IPS DF 19.7 (cell line): ENCODE measurements at places on chromosomes 1 and 21.

- no peak for DNase-seq
Measured at GRCh38 chr1:180269645-180270529, 39.8 kb downstream of the LHX4 start.

DNA sequence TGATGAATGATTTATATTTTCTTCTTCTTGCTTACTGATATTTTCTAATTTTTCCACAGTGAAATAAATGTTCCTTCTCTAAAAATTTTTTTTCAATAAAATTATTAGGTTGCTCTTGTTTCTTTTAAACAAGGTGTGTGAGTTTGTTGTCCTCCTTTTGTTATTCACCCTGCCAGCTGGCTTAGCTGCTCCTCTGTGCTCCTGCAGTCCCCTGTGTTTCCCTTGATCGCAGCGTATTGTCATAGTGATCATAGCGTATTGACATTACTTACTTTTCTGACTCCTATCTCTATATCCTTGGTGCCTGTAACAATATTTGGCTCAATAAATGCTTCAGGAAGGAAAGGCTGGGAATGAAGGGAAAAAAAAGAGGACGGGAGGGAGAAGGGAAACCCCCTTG lies 24.9 kb upstream of the PODN start:
- no peak for DNase-seq

DNA sequence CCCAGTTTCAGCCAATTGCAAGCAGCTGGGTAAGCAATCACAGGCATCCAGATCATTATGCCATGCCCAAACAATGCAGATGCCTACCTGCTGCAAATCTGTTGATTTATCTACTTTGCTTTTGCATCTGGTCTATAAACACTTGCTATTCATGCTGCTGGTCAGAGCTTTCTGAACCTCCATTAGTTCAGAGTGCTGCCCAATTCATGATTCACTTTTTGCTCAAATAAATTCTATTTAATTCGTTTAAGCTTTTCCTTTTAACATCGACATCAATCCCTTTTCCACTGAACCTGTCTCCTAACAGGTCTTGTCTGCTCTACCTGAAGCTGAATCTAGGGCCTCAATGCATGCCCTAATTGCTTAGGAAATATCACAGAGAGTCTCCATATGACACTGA lies 99.4 kb upstream of the C1orf87 start:
- DNase-seq = no peak

DNA sequence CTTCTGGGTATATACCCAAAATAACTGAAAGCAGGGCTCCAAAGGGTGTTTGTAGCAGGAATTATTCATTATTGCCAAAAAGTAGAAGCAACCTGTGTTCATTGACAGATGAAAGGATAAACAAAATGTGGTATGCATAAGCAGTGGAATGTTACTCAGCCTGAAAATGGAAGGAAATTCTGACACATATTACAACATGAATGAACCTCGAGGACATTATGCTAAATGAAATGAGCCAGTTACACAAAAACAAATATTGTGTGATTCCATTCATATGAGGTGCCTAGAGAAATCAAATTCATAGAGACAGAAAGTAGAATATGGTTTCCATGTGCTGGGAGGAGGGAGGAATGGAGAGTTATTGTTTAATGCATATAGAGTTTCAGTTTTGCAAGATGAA lies 86.3 kb upstream of the ARTN start:
- no peak for DNase-seq

DNA sequence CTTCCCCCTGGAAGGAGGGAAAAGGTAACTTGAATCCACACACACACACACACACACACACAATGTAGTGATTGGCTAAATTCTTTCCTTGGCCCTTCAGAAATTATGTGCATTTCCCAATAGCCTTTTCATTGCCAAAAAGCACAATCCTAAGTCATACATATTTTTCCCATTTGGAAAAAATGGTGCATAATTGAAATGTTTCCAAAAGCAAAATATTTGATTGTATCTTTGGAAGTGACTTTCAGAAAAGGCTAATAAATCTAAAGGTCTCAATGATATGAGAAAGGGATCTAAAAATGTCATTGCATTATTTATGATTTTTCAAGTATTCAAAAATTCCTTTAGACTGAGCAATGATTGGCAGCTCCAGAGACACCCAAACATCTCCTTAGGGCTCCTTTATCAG lies 43.5 kb upstream of the NEK7 start:
- no peak for DNase-seq

DNA sequence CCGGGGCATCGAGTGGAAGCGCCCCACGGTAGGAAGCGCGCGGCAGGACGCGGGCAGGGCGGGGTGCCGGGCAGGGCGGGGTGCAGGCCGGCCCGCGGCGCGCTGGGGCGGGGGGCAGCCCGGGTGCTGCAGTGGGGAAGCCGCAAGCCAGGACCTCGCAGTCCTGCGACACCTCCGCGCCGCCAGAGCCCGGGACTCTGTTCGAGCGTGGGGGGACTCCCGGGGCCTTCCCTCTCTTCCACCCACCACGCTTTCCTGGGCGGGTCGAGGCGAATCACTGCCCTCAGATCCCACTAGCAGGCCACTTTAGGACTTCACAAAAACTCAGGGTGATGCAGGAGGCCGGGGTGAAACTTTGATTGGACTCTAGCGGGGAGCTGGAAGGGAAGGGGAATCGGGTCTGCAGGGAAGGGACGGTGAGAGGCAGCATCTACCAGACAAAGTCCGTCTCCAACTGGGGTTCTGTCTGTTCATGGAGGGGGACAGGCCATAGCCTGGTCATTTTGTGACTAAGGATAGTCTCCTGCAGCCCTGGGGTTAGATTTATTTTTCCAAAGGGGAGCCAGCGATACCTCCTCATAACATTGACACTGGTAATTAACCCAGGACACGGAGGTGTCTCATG lies 623 bp downstream of the CAPN2 start:
- DNase-seq = no peak

- no peak for DNase-seq
Measured at GRCh38 chr1:46401964-46402626, 8.0 kb downstream of the FAAH start.

GRCh38 chr1:2322581-2323211 lies 68.7 kb downstream of the MORN1 start:
- no peak for DNase-seq

DNA sequence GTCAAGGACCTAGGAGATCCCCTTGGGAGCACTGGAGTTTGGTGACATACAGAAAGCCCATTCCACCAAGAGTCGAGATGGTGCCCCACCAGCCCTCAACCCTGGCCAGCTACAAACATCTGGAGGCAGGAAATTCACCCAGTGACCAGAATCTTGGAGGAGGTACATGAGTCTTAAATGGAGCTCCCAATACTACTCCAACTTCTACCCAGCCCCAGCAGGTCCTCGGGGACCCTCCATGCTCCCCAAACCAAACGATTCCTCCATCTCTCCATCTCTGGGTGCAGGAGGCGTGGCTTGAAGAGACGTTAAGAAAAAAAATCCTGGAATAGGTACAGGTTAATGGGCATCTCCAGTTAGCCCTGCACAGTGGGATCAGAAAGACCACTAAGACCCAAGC lies 5.5 kb upstream of the RASSF5 start:
- no peak for DNase-seq

DNA sequence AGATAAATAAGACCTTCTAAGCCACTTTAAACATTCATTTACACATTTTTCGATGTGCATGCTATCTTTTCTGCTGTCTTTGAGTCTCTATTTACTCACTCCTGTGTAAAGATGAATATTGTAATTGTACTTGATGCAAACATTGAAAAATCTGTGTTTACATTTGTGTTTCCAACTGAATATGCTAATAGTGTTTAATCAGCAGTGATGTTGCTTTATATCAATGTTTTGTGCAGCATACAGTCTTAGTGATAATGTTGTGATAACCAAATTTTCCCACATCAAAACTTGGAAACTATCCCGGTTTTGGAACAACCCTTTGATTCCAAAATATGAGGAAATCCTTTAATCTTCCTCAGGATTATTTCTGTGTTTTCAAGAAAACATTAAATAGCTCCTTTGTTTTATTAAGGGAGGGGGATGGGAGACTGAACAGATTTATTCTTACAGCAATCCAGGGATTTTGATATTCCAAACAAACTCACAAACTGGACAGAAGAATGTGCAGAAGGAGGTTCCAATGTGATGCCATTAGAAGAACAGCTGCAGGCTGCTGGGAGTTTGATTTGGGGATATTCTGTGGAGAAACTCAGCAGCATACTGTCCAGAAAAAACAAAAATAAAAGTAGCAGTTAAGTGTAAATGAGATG lies 248.0 kb downstream of the S1PR1 start:
- DNase-seq = no peak

DNA sequence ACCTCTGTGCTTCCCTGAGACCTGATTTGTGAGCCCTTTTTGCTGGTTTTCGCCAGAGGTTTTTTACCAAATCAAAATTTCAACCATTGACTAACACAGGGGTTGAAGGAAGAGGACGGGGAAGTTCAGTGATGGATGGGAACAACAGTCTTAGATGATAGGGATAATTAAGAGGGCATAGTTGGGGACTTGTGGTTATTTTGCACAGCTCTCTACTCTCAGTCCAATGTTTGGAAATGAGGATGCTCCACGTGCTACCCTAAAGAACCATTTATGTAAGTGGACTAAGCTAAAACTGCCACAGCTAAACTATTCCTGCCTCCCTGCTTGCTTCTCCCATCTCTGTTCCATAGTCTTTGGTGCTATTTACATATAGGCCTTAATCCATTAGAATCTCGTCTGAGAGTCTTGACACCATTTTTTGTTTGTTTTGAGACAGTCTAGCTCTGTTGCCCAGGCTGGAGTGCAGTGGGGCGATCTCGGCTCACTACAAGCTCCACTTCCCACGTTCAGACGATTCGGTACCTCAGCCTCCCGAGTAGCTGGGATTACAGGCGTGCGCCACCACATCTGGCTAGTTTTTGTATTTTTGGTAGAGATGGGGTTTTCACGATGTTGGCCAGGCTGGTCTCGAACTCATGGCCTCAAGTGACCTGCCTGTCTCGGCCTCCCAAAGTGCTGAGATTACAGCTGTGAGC lies 684 bp upstream of the MCL1 start:
- DNase-seq = no peak

- DNase-seq = no peak
Measured at GRCh38 chr1:11045428-11046269, 1.4 kb downstream of the MASP2 start.

GRCh38 chr21:46431884-46432488 lies 26.7 kb upstream of the DIP2A start:
- DNase-seq = no peak

DNA sequence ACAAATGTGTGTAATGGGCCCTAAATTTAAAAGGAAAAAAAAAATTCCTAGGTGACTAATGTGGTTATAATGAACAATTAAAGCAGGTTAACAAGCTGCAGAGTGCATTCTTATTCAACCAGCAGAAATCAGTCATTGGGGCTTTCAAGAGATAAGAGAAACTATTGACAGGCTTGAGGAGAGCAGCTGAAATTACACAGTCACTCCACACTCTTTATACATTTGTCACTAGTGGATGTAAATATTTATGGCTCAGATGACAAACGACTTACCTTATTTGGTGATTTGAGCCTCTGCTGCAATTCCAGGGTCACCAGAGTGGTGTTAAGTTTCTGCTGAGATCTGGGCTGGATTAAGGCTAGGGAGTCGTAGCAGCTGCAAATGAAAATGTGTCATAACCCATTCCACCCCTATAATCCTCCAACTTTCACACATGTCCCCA lies 896.3 kb downstream of the TTLL7 start:
- DNase-seq = peak; percentile 20

GRCh38 chr1:158458263-158458662 lies 3.4 kb upstream of the OR10K1 start:
- no peak for DNase-seq

GRCh38 chr1:230833511-230833910 lies 34.8 kb downstream of the C1orf198 start:
- no peak for DNase-seq

DNA sequence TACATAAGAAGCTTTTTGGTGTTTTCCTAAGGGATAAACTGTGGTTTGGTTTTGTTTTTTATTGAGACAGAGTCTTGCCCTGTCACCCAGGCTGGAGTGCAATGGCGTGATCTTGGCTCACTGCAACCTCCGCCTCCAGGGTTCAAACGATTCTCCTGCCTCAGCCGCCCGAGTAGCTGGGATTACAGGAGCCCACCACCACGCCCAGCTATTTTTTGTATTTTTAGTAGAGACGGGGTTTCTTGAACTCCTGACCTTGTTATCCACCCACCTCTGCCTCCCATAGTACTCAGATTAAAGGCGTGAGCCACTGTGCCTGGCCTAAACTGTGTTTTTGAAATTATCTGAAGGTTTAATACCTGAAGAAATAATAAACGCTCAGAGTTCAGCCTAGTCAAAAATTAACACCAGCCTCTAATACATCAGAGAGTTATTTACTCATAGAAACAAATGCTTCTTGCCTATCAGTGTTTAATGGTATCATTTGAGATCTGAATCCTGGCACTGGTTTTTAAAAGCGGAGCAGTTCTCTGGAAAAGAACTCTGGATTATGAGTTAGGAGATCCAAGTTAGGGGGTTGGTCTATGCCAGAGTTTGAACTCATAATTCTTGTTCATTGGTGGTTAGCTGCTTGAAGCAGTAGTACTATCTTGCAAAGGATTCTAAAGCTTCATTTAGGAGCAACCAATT lies 28.7 kb downstream of the ARID4B start:
- no peak for DNase-seq
